ENCODE measurements at places on chromosomes 13 and 19.

- DNase-seq = no peak
Observed at GRCh38 chr19:23774106-23774505, 15.4 kb upstream of the ZNF681 start.

DNA sequence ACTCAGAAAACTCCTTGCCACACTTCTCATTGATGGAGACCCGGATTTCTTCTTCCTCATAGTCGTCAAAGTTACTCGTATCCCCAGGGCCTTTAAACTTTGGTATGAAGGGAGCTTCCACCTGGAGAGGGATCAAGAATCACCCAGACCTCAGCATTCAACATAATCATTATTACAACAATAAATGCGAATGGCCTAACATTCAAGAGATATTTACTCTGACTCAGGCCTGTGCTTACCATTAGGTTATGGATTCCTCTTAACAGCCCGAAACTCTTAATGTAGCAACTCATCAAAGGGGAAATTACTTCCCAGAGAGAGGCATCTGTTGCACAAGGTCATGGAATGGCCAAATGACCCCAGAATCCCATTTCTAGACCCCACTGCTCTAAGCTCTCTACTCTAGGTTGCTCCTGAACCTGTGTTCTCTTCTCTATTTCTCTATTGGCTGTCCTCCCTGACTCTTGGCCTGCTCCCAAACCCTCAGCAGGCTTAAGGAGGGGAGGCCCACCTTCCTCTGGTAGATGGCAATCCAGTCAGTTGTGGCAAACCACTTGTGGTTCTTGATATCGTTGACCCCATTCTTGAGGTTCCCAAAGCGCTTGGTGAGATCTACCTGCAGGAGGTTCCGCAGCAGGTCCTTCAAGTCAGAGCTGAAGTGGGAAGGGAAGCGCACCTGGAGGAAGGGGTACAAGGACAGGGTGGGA lies 2.7 kb upstream of the SAMD1 start:
- DNase-seq = no peak

DNA sequence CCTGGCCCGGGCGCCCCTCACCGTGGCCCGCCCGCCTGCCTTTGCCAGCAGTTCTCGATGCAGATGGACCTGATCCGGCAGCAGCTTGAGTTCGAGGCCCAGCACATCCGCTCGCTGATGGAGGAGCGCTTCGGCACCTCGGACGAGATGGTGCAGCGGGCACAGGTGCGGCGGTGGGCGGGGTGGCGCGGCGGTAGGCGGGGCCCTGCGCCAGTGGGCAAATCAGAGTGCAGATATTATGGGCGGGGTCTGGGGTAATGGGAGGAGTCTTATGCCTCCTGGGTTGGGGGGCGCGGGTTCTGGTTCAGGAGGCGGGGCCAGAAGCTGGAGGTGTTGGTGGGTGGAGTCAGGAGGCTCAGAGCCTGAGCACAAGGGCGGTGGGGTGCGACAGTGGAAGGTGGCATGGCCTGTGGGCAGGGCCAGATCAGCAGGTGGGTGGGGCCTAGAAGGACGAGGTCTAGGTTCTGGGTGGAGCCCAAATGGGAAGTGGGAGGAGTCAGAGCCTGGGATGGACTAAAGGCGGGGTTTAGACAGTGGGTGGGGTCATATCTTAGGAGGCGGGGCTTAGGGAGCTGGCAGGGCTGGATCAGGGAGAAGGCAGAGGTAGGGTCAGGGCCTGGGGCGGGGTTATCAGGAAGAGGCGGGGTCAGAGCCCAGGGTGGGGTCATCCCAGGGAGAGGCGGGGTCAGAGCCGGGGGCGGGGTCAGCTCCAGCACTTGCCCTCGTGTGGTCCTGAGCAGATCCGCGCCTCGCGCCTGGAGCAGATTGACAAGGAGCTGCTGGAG lies 5.6 kb downstream of the APC2 start:
- no peak for DNase-seq

- no peak for DNase-seq
Observed at GRCh38 chr19:52943884-52944643, 18.6 kb downstream of the ZNF816 start.

GRCh38 chr13:30792285-30793000 lies 57.1 kb downstream of the ALOX5AP start:
- DNase-seq = no peak

DNA sequence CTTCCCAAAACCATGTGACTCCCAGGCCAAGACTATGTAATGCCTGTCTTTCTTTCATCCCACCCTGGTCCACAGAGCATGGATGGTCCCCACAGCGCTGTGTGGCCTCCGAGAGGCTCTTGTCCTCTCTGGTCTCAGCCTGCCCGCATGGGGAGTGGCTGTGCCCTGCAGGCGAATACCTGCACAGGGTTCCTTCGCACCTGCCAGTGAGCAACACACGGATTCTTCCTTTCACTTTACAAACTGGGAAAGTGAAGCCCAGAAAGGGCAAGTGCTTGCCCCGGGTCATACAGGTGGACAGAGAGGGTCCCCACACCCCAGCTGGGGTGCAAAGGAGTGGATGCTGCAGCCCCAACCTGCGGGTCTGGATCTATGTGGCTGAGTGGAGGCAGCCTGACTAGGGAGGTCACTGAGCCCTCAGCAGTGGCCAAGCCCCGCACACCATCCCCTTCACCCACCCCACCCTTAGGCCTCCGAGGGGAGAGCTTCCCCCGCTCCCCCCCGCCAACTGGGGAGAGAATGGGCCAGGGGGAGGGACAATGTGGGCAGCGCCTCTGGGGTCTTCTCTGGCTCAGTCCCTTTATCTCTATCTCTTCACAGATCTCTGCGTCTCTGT lies 747 bp upstream of the MARK4 start:
- no peak for DNase-seq

DNA sequence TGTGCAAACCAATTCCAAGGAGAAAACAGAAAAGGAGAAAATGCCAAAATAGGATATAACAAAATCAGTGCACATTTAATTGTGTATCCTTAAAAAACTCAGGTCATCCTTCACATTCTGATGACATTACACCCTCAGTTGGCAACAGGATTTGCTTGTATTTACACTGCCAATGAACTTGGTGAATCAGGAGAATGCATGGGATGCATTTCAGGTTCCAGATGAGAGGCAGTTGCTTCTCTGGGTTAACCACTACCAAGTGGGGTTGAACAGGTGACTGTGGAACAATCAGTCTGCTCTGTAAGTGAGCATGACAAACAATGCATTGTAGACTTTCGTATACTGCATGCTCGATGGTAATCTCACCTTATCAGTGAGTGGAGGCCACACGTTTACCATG lies 79.1 kb downstream of the STARD13 start:
- no peak for DNase-seq

DNA sequence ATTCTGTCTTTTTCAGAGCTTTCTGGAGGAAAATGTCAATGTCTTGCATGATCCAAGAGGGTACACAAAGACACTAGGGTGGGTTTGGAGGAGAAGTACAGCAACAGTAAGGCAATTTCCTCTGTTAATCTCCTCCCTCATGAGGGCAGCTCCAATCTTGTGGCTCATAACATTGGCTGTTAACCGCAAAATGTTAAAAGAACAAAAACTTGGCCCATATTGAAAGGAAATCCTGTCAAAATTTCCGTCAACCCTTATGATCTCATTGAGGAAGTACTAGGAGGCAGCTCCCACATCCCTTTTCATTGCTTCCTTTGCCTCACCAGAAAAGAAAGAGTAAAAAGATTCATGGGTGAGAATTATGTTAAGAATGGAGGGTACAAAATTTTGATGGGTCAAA lies 11.6 kb downstream of the OXGR1 start:
- DNase-seq = no peak

GRCh38 chr19:42175952-42176648 lies 41.4 kb downstream of the DEDD2 start:
- no peak for DNase-seq

- DNase-seq = peak; percentile 71
Observed at GRCh38 chr19:37691881-37692504, 27.6 kb downstream of the ZNF607 start.

- no peak for DNase-seq
Observed at GRCh38 chr19:35265126-35265899, 3.4 kb upstream of the USF2 start.

DNA sequence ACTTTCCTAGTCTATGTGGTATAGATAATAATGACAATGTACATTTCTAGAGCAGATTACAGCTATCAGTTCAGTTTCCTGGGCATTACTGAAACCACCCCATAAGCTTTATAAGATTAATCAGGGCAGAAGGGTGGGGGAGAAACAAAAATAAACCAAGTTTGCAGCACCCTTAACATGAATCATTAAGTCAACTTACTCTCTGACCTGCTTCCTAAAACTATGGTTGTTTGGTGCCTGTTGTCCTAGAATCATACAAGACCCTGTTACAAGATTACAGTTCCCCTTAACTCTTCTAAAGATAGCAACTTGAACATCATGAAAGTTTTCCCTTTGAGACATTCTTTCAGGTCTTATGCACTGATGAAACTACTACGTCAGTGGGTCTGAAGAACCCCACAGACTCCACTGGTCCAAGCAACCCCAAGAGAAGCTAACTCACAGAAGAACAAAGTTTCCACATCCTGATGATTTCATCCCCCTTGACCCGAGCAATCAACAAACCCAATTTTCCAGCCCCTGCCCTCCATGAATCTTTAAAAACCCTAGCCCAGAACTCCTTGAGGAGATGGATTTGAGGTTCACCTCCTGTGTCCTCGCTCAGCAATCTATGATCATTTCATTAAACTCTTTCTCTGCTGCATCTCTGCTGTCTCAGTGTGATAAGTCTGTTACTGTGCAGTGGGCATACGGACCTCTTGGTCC lies 336.5 kb downstream of the FOXO1 start:
- DNase-seq = no peak

GRCh38 chr13:103758222-103758621 lies 692.0 kb upstream of the SLC10A2 start:
- no peak for DNase-seq

DNA sequence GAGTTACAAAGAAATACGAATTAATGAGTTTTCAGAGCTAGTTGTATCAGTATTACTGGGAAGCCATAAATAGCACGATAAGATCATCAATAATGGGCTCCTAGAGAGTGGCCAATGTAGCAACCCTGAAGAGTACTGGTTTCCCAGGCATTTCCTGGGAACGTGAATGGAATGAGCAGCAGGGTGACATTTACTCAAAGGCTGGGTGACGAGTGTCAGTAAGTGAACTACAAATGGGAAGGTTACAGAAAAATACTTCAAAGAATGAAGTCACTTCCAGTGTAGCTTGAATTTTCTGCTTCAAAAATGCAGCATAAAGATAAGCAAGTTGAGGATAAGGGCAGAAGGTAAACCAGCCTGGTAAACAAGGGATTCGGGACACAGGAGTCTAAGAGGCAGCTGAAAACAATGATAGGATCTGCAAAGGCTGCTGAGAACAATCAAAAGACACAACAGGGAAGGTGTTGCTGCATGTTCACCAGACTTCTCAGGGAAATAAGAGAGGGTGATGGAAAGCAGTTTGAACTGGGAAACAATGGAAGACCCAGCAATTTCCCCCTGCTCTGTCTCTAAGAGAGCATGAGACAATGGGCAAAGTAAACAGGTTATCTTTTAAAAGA lies 48.6 kb upstream of the POSTN start:
- no peak for DNase-seq

All from stimulated activated CD8-positive, alpha-beta memory T cell treated with anti-CD3 and anti-CD28 coated beads, Interleukin-7, amount 100 ng/mL, for 4 hours (primary cell).